GDM1 (cell line): ENCODE measurements at places on chromosomes 4 and X.

GRCh38 chr4:42460043-42460442 lies 62.8 kb downstream of the SHISA3 start:
- no peak for DNase-seq

DNA sequence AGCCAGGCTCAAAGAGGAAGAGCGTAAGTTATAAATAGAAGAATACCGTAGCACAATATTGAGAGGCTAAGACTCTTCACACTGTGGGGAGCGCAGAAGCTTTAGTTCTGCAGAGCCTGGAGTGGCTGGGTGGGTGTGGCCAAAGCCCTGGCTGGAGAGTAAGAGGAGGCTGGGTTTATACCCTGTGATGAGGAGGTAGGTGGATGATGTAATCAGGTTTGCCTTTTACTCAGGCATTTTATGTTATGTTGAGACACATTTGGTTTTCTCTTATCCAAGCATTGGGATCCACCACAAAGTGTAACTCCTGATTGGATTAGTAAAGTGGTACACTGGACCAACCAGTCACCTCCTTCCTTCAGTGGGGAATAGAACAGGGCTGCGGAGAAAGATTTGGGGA lies 13.9 kb downstream of the CDS1 start:
- DNase-seq: no peak

GRCh38 chrX:50469206-50469605 lies 1.4 kb downstream of the DGKK start:
- DNase-seq: no peak

GRCh38 chr4:23762551-23762950 lies 127.3 kb downstream of the PPARGC1A start:
- DNase-seq: no peak

DNA sequence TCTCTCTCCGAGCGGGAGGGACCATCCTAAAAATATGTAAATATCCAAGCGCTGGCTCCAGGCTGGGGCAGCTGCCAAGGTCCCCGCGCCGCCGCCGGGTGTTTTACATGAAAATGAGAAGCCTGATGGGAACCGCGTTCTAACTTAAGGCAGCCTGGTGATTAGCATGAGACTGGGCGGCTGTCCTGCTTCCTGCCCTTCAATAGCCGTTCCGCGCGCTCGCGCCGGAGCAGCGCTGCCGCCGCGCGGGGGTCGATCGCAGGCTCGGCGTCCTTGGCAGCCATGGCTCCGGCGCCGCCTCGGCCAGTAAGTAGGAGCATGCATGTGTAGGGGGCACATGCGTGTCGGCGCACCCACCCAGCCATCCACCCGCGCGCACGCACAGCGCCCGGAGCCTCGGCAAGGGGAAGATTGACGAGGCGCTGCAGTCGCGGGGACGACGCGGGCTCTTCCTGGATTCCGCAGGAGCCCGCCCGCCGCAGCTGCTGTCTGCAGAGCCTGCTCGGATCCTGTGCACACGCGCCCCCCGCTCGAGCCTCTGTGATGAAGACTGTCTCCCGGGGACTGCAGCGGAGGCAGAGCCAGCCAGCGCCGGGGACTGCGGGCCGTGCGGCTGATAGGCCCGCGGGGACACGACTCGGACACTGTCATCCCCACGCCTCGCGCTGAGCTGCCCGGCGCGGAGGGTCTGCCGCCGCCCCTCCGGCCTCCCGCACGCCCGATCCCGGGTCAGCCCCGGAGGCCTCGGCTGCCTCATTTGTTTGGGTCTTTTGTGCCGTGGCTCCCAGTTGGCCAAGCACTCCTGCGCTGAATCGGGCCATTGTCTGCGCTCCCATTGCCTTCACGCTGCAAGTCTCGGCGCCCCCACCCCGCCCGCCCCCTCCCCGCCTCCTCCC lies 734 bp downstream of the STOX2 start:
- DNase-seq: no peak

GRCh38 chrX:623599-624315 lies 6.8 kb upstream of the SHOX start:
- DNase-seq: no peak
